ENCODE measurements at places on chromosomes 5 and 9. TPM values are rescaled to one million over a fixed set of nuclear protein-coding genes. Genes with fewer than 3 reads are reported as not detected.

Gene FBP2
- total RNA-seq, result not detected

Gene CER1
- not detected for total RNA-seq

Gene C5
- total RNA-seq, result 2.3 TPM

Gene PAX5
- not detected for total RNA-seq

Gene MTRR
- 32.7 TPM for total RNA-seq

Gene STC2
- 6.6 TPM for total RNA-seq
